Mucosa of gallbladder (tissue), 1 donor: ENCODE measurements at places on chromosomes 13 and 19.

DNA sequence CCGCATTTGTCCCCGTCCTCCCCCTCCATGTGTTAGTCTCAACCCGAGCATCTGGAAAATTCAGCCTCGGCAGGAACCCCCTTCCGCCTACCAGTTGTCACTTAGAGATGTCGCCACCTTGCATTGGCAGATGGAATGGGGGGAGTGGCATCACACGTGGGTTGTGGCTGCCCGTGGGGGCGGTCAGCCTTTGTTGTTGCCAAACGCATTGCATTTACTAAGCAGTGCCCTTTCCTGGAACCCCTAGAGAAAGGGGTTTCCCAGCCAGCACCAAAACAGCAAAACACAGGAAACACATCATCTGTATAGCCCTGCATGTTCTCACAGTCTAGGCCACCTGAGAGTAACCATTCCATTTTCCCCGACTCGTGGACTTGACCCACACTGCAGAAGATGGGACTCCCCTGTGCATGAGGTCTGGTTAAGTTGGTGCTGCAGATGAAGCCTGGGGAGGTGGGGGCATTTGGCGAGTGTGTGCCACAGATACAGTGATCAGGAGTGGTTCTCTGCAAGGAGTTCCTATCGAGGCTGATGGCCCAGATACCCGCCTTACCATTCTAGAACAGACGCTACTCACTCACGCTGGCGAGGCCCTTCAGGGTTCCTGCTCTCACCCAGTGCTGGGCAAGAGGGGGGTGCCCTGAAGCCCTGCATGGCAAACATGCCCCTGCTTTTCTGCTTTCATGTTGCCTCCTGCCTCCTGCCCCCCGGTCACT, 38.3 kb downstream of the TMED1 start:
- no peak for DNase-seq

DNA sequence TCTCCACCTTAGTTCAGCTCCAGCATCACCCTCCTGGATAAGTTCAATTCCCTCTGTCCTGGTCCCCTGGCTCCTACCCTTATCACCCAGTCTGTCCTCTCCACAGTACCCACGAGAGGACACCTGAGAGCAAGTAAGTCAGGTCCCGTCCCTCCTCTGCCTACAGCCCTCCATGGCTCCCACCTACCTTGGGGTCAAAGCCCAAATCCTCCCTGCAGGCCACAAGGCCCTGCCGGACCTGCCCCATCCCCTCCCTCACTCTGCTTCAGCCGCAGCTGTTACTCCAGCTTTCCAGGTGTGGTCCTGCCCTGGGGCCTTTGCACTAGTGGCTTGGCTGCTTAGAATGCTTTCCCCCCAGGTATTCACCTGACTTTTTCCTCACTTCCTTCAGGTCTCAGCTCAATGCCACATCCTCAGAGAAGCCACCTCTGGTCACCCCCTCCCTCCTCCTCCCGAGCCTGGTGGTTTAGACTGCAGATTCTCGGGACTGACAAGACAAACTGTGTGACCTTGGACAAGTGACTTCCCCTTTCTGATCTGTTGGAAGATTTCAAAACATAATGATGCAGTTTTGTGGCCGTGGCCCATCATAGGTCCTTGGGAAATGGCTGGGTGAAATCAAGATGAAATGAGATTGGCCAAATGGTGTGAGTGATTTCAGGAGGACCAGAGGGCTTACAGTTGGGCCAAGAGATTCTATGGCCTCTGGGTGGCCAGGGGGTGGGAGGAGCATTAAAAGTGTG, 3.6 kb downstream of the TUBB4A start:
- DNase-seq, result no peak

- DNase-seq, result no peak
Measured at GRCh38 chr19:4414144-4414799, 11.8 kb downstream of the CHAF1A start.

- DNase-seq, result no peak
Measured at GRCh38 chr19:35063940-35064818, 22.7 kb downstream of the HPN start.

GRCh38 chr13:97802213-97802612, 151.3 kb upstream of the IPO5 start:
- DNase-seq, result no peak

DNA sequence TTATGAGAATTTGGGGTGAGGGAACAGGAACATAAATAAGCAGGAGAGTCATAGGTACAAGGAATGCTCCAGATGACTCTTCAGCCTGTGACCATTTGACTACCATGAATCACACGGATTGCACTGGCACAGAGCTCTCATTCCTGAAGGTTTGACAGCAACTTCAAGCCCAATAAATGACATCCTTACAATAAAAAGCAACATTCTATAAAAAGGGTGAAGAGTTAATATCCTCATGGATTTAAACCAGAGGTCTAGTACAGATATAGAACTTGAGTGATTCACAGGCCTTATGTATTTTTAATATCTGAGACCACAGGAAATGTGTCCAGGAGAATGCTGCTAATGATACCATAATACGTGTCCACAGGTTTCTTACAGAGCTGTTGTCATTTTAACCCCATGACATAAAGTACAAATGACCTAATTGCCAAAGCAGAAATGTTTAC, 158.1 kb downstream of the IRS2 start:
- DNase-seq, result no peak

DNA sequence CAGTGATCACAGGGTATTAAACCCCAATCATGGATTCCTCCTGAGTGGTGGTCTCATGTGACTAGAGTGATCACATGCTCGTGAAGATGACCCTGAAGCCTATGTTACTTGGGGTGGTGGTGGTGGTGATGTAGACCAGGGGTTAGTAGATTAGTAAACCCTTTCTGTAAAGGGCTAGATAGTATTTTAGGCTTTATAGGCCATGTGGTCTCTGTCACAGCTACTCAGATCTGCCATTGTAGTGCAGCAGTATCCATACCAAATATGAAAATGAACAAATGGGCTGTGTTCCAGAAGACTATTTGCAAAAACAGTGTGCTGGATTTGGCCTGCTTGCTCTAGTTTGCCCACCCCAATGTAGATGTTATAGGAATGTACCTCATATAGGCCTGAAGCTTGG, 9.4 kb downstream of the NDFIP2 start:
- DNase-seq, result no peak

GRCh38 chr19:1133471-1133929, 29.7 kb downstream of the GPX4 start:
- peak; percentile 50 for DNase-seq

DNA sequence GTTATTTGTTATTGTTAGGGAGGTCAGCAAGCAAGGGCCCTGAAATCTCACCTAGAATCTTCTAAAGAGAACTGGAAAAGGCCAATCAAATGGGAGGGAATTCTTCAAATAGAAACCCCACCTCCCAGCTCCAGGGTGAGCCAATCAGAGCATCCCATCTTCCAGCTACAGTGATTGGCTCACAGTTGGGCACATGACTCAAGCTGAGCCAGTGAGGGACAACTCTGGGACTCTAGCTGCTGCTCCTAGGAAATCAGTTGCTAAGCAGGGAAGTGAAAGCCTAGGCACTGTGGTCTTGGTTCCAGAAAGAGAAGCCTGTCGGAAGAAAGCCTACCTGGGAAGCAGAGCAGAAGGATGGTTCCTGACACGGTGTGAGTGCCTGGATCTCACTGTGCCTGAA, 13.4 kb downstream of the TM6SF2 start:
- DNase-seq, result no peak

- DNase-seq, result no peak
Measured at GRCh38 chr19:56710437-56710836, 38.9 kb upstream of the ZNF835 start.

DNA sequence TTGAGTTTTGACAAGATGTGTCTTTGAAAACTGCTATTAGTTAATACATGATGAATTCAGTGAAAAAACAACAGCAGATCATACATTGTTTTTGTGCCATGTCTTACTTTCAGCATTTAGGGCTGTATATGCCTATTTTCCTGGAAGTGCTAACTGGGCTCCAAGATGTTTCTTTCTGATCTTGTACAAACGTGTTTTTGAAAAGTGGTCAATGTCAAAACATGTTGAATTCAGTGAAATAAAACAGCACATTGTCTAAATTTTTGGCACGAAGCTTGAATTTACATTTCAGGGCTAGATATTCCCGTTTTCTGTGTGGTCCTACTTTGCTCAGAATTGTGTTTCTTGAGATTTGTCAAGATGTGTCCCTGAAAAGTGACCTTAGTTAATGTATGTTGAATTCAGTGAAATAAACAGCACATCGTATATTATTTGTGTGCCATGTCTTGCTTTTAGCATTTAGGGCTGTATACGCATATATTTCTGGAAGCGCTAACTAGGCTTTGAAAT, 14.7 kb upstream of the PARP4 start:
- no peak for DNase-seq

DNA sequence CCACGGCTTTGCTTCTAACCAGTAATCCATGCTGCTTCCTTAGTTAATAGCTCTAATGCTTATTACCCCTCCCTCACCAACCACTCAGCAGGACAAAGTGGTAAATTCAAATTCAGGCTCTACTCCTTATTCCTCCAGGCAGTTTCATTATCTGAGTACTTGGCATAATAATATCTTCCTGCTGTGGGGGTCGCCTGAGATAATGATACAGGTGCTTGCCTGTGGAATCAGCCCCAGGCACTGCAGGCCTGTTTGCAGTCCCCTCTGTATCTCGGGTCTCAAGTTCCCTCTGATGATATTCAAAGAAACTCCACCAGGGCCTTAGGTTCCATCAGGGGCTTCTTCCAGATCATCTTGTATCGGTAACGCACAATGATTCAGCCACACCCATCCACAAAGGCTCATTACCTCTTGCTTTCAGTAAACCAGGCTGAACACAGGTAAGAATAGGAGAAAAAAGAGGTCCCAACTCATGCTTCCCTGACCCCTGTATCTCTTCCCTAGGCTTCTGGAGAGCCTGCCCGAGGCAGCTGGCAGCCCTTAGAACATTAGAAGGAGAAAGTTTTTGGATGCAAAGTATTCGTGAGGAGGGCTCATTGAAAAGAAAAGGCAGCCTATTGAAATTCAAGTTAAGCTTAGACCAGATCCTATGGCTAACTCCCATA, 14.3 kb upstream of the FOXO1 start:
- DNase-seq, result no peak

DNA sequence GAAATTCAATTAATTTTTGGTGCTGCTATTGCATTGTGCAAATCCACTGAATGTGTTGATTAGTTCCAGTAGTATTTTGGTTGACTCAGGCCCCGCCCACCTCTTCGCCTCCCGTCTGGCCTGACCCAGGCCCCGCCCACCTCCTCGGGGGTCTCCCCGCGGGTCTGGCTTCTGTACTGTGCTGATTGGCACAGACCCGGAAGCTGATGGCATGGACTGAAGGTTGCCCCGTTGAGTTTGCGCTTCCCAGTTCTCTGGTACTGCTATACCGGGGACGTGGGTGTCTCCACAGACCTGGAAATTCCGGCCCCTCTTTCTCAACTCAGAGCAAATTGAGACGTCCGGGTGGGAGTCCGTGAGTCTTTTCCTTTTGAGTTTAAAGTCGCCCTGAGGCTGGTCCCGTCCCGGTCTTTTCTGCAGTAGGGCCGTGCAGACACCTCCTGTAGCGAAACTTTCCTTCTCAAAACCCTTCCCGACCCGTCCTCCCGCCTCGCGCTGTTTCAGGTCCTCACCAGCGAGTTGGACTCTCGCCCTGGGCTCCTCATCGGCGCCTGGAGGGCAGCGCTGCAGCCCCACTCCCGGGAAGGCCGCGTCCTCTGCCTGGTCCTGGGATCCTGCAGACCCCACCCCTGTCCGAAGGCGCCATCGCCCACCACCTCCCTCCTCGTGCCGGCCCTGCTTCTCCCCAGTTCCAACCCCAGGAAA, 14.8 kb downstream of the ZNF701 start:
- peak; percentile 23 for DNase-seq

DNA sequence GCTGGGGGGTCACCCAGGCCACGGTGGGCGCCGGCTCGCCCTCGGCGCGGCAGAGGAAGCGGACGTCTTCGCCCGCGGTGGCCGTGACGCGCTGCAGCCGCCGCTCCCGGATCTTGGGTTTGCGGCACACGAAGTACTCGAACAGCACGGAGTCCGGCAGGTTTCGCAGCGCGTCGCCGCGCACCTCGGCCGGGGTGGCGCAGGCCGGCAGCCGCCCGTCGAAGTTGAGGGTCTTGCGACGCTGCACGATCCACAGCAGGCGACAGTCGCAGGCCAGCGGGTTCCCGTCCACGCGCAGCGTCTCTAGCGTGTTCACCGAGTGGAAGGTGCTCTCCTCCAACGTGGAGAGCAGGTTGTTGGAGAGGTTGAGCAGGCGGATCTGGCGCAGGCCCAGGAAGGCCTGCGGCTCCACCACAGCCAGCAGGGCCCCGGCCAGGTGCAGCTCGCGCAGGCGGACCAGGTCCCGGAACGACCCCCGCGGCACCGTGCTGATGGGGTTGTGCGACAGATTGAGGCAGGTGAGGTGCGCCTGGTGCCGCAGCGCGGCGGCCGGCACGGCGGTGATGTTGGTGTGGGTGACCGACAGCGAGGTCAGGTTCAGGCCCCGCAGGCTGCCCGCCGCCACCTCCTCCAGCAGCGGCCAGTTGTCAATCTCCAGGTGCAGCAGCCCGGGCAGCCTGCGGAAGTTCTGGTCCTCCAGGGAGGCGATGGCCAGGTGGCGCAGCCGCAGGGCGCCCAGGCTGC, 8.6 kb upstream of the PEAK3 start:
- DNase-seq, result no peak

- DNase-seq, result no peak
Measured at GRCh38 chr13:112466132-112467058, 90.2 kb downstream of the SPACA7 start.

GRCh38 chr13:25840261-25840660, 211.6 kb downstream of the SHISA2 start:
- no peak for DNase-seq

DNA sequence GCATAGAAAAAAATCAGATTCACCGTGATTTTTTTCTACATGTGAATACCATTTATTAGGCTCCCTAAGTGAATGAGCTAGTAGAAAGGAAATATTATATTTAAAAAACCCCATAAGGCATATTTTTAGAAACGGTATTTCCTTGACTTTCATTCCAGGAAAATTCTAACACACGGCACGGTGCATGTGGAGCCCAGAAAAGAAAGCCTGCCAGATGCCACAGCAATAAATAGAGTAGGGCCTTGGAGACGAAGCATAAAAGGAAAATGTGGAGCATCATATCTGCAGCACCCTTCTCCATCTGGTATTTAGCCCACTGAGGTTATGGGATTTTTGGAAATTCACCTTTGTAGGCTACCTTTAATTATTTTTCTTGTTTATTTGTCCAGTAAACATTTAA, 314.4 kb downstream of the ENOX1 start:
- no peak for DNase-seq

DNA sequence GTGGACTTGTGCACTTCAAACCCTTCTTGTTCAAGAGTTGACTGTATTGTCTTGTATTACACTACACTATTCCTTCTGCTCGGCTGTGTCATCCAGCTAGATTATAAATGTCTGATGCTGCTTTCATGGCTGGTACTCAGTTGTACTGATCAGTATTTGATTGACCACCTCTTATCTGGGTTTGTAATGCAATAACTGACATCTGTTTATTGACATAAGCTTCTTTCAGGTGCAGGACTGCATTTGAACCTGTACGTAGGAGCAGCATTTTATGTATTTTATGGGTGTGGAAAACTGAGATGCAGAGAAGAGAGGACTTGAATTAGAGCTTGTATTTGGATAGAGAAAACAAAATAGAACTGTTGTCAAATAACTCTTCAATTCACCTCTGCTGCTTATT, 309.2 kb downstream of the FGF9 start:
- no peak for DNase-seq
